ENCODE measurements at places on chromosomes 7 and 10.

- DNase-seq = no peak
Measured at GRCh38 chr10:127524229-127524628, 24.9 kb upstream of the NPS start.

DNA sequence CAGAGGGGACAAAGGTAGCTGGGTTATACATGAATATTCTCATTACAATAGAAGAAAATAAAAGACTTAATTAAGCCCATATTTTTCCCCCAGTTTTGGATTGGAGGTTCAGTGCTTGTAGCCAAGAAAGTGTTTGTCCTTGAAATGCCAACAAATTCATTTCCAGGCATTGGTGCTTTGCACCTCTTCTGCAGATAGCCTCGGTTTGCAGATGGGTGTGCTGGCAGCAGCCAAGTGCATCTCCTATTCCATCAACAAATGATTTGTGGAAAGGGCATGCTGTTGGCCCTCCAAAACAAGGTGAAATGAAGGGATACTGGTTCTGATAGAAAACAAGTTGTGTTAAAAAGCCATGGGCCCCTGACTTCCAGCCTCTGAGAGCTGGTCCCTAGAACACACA, 187.3 kb downstream of the DPY19L1 start:
- DNase-seq = no peak

GRCh38 chr10:21624951-21625350, 90.9 kb downstream of the MLLT10 start:
- no peak for DNase-seq

GRCh38 chr10:6612371-6612770, 32.3 kb upstream of the PRKCQ start:
- no peak for DNase-seq

- peak; percentile 20 for DNase-seq
Measured at GRCh38 chr7:95476904-95477594, 8.7 kb upstream of the ASB4 start.

GRCh38 chr10:740936-741431, 51.5 kb upstream of the DIP2C start:
- DNase-seq = no peak

DNA sequence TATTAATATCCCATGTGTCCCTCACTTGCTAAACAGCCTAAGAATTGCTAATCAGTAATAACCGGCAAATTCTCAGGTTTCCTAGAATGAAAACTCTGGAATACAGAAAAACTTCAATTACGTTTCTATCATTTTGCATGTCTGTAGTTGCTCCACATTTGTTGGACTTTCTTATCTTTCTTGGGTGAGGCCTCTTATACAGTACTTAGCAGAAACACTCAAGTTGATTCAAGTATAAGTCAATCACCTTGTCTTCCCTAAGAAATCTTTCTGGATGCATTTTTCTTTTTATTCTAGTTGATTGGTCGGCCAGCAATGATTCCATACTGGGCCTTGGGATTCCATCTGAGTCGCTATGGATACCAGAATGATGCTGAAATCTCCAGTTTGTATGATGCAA, 61.4 kb downstream of the MGAM2 start:
- no peak for DNase-seq

- DNase-seq = no peak
Measured at GRCh38 chr10:79982362-79982800, 33.5 kb upstream of the SFTPD start.

DNA sequence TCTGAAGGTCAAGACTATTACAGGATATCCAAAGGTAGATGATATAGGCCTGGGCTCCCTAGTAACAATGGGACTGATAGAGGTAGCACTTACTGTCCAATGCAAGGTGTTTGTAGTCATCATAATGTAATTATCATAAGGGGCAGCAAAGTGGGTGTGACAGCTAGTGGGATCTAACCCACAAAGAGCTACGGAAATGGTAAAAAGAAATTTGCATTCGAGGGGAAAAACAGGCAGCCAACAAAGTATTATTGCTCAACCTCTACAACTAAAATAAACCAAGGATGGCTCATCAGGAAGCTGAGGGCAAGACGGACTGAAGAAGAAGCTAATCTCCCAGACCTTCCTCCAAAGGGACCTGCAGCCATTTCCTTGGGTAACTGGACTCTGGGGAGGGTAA, 211.0 kb downstream of the WDR11 start:
- no peak for DNase-seq

GRCh38 chr10:120396228-120396627, 60.8 kb upstream of the PLPP4 start:
- no peak for DNase-seq

- no peak for DNase-seq
Measured at GRCh38 chr7:134931487-134931886, 54.8 kb upstream of the AGBL3 start.

DNA sequence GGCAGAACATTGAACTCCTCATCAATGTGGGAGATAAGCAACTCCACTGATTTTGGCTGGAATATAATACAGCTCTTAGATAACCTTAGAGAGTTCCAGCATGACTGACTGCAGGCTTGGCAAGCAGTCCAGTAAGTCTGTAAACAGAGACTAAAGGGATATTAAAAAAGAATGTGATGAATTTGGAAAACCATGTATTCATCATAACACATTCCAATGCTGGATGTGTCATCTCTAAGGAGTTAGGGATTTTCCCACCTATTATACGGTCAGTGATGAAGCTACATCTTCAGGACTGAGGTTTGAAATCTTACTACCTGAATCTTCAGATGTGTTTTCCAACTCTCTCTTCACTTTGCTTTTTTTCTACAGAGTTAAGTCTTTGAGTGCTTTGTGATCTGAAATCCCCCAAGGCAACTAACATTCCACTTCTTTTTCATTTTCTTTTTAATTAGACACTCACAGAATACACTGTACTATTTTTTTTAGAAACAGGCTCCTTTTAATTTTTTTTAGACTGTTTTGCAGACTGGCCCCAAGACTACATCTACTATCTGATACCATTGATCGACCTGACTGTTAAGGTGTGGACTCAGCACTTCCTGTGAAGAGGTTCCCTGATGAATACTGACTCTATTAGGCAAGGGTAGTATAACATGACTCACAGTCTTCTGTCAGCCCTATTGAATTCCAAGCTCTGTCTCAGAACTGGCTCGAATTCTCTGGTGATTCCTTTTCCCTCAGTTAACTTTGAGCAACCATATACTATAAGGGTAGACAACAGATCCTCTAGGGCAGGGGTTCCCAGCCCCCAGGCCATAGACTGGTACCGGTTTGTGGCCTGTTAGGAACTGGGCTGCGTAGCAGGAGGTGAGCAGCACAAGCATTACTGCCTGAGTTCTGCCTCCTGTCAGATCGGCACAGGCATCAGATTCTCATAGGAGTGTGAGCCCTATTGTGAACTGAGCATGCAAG, 678.2 kb downstream of the GRM8 start:
- DNase-seq = no peak

DNA sequence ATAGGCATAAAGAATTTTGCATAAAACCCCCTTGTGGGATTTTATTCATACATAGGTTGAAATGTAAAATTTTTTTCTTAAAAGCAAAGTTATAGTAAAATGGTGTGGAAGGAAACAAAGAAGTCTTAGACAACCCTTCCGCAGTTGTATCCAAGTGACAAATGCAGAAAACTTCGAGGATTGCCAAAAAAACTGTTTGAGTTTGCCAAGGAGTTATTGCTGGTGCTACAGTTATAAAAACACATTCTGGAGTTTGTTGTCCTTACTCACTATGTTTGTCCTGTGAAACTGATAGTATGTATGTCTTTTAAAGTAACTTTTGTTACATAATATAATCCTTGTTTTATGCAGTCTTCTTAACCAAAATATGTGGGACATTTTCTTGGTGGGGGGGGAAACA, 120.3 kb downstream of the FOXP2 start:
- DNase-seq = no peak

GRCh38 chr10:62384057-62384446, 9.9 kb downstream of the ZNF365 start:
- DNase-seq = peak; percentile 11

DNA sequence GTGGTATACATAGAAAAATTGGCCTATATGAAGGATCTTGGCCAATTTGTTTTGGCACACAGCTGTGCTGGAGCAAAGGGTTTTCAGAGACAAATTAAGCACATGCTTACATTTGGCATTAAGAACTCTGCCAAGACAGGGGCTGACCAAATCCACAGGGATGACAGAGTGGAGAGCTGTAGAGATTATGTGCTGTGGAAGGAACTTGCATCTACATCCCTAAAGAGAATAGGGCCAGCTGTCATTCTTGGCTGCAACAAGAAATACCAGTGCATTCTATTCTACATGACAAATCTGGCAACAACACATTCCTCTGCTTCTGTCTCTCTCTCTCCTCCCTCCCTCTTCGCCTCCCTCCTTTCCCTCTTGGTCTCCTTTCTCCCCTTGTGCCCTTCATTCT, 75.6 kb downstream of the POM121L12 start:
- no peak for DNase-seq

DNA sequence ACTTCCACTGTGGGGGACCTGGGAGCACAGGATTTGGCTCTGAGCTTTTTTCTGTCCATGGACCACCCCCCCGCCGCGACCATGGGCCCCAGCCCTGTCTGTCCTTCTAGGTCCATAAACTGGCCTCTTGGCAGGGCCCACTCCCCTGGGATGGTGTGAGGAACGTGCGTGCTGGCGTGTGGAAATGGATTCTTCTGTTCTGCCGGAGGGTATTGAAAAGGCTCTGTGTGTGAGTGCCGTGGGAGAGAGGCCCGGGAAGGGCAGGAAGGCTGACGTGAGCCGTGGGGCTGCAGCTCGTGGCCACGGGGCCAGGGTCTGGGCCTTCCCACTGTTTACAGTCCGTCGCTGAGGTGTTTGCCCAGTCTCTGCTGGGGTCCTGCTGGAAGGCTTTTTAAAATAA, 123.7 kb downstream of the GRK5 start:
- no peak for DNase-seq

DNA sequence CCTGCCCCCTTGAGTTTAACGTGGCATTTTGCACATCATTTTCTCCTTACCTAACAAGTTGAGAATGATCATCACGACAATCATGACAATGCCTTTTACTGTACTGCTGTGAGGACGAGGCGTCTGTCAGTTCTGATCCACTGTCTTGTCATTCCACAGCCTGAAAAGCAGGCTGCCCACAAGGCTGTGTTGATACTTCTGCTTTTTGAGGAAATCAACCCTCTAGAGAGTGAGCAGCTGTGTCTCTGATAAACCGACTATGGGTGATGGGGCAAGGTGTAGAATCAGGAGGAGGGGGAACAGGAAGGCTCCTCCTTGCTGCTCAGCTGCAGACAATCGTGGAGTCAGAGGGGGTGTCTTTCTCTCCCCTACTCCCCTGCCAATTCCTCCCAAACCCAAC, 30.6 kb upstream of the C10orf120 start:
- DNase-seq = no peak

- no peak for DNase-seq
Measured at GRCh38 chr7:66015440-66016130, 33.6 kb upstream of the GUSB start.

GRCh38 chr10:43224321-43224720, 42.5 kb downstream of the RASGEF1A start:
- no peak for DNase-seq

DNA sequence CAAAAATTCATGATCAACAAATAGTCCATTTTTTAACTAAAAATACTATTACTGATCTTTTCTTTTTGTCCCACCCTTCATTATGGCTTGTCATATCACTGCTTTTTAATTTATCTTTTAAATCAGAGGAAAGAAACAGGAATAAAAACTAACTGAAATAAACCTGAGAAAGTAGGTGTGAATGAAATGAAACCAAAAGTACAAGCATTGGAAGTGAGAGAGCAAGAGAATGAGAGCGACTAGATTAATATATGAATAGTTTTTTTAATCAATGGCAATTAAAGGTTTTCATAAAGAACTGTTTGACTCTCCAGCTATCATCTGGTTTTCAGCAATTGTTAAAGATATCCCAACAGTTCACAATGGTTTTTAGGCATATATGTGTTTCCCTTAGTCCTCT, 137.8 kb downstream of the SPAG6 start:
- DNase-seq = no peak

- DNase-seq = no peak
Measured at GRCh38 chr10:70786799-70787415, 1.7 kb upstream of the TBATA start.

- DNase-seq = no peak
Measured at GRCh38 chr7:148419856-148420832, 170.4 kb upstream of the C7orf33 start.

- DNase-seq = no peak
Measured at GRCh38 chr10:31625566-31625965, 303.1 kb downstream of the ARHGAP12 start.

DNA sequence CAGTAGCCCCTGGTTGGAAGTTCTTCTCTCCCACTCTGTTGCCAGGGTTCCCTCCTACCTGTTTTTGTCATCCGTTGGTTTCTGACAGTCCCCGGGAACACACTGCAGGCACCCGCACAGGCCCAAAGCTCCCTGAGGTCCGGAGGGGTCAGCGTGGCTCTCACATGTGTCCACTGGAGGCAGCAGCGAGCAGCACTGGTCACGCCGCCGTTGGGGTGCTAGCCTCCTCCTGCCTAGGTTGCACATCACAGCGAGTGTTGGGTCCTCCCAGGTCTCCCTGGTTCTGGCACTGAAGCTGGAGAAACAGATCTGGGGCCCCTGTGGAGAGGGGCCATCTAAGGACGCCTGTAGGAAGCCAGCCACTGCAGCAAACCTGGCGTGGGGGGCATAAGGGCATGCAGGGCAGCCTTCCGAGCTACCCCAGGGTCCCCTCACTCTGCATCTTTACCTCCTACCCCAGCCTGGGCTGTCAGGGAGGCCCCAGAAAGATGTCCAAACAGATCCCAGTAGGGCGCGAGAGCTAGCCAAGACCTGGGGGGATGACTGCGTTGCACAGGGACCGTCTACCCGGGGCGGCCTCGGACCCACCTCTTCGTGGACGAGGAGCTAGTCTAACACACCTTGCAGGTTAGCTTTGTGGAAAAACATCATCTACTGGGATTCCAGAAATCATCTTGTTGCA, 28.9 kb downstream of the LRRC27 start:
- DNase-seq = no peak

GRCh38 chr7:106657085-106657991, 3.6 kb downstream of the CCDC71L start:
- no peak for DNase-seq

GRCh38 chr10:16923309-16923708, 106.1 kb upstream of the RSU1 start:
- DNase-seq = no peak

- DNase-seq = no peak
Measured at GRCh38 chr10:122388287-122388997, 13.9 kb downstream of the PLEKHA1 start.
